ENCODE measurements at places on chromosomes 7 and 10.

DNA sequence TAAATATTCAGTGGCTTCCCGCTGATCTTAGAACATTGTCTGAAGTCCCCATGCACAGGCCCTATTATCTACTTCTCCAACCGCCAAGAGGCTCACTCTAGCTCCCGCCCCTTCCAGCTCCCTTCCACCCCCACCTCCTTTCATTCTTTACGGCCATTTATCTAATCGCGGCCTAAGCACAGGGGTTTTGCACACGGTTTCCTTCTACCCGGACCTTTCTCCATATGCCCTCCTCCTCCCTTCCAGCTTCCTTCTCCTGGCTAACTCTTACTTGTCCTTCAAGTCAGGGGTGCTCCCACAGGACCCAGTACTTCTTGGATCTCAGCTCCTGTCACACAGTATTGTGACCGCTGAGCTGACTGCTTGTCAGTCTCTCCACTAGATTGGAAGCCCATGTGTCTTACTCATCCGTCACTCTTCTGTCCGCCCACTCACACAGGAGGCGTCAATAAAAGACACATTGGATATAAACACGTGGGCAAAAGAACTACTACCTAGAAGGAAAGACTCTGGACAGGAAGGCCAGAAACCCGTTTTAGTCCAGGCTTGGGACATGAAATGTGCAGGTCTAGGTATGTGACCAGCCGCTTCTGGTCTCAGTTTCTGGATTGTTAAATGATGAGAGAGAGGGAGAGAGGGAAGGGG, 20.2 kb upstream of the HPS1 start:
- H3K27me3 ChIP-seq: no peaks in the 10 kb centered on the region
- no peak overlapping the region for H3K4me3 ChIP-seq
- peaks cover 6% of the 10 kb centered on the region for H3K4me1 ChIP-seq
- DNase-seq: no peak
- H3K27ac ChIP-seq: no peak overlapping the region
- H3K36me3 ChIP-seq: no peaks in the 10 kb centered on the region

DNA sequence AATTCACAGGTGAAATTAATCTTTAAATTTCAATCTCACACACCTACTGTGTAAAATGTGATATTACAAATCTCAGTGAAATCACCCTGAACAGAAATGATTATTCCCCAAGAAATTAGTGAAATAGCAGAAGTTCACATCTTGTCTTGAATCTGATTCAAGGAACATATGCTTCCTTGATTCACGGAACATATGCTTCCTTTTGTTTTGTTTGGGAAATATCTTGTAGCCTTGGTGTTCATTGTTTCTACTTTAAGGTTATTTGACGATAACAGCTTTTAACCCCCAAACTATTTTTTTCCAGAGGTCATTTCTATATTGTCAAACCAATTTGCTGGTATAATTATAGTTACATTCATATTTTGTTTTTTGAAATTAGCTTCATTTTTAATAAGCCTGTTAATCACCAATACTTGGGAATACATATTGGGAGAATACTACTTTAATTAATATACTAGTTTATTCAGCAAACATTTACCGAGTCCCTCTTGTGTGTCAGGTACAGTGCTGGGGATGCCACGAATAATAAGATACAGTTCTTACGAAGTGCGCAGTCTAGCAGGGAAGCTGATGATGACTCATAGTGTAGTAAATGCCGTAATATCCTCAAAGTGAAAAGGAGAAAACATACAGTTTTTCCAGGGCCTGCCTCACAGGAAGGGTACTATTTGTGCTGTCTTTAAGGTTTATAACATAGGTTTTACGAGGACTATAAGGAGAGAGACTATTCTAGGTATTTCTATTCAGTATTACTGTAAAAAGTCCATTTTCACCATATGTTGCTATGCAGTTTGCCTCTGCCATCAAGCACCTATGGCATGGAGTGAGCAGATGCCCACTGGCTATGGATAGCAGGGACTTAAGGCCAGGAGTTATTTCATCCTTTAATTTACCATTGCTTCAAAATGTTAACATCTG, 32.5 kb downstream of the PRKAR2B start:
- no peak for DNase-seq
- no peak overlapping the region for H3K4me3 ChIP-seq
- no peaks in the 10 kb centered on the region for H3K36me3 ChIP-seq

DNA sequence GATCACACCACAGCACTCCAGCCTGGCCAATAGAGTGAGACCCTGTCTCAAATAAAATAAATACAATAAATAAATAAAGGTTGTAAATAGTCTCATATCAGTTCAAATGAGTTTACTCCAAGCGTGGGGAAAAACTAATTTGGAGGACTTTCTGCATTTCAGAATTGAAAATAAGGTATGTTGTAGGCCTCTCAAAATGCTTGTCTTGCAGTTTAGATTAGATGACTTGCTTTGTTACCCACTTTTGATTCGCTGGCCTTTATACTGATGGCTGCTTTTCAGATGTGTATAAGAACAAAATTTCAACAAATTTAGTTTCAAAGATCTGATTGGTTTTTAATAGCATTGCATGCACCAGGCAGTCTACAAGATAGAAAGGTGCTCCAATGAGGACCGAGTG, 2.2 kb upstream of the C10orf143 start:
- no peak overlapping the region for H3K27ac ChIP-seq
- no peaks in the 10 kb centered on the region for H3K27me3 ChIP-seq
- H3K4me1 ChIP-seq: peaks cover 12% of the 10 kb centered on the region
- no peak for DNase-seq

- no peaks in the 10 kb centered on the region for H3K27me3 ChIP-seq
- no peak overlapping the region for H3K27ac ChIP-seq
- H3K36me3 ChIP-seq: no peaks in the 10 kb centered on the region
- H3K4me1 ChIP-seq: no peaks in the 10 kb centered on the region
- H3K4me3 ChIP-seq: no peak overlapping the region
Measured at GRCh38 chr10:120656107-120656506, 195.1 kb upstream of the WDR11 start.

- no peaks in the 10 kb centered on the region for H3K4me1 ChIP-seq
- DNase-seq: no peak
- H3K4me3 ChIP-seq: no peak overlapping the region
- H3K27me3 ChIP-seq: no peaks in the 10 kb centered on the region
Measured at GRCh38 chr7:30390736-30391636, 87.6 kb downstream of the NOD1 start.

DNA sequence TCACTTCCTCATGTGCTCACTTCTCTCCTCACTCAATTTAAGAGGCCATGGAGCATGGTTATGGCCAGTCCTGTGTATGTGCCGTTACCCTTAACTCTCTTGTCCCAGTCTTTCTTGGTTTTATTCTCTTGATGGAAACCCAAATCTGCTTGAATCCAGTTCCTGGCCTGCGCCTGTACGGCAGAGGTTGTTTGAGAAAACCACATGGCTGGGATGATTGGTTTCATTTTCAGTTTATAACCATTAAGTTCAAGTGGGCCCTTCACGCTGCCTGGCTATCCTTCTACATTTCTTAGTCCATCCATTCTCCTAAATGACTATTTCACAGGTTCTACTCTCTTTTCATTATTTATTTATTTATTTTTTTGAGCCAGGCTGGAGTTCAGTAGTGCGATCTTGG, 1.6 kb upstream of the ZNF239 start:
- H3K27ac ChIP-seq: no peak overlapping the region
- no peak for DNase-seq
- no peaks in the 10 kb centered on the region for H3K36me3 ChIP-seq
- H3K27me3 ChIP-seq: no peaks in the 10 kb centered on the region
